AG10803 (cell line): ENCODE measurements at places on chromosomes 11 and 22.
A peak's percentile ranks its signal among the peaks of the same experiment; 100 is the strongest.

- no peak for DNase-seq
Observed at GRCh38 chr11:113880971-113881370, 5.6 kb upstream of the USP28 start.

- DNase-seq = no peak
Observed at GRCh38 chr11:30801357-30801756, 215.2 kb upstream of the MPPED2 start.

DNA sequence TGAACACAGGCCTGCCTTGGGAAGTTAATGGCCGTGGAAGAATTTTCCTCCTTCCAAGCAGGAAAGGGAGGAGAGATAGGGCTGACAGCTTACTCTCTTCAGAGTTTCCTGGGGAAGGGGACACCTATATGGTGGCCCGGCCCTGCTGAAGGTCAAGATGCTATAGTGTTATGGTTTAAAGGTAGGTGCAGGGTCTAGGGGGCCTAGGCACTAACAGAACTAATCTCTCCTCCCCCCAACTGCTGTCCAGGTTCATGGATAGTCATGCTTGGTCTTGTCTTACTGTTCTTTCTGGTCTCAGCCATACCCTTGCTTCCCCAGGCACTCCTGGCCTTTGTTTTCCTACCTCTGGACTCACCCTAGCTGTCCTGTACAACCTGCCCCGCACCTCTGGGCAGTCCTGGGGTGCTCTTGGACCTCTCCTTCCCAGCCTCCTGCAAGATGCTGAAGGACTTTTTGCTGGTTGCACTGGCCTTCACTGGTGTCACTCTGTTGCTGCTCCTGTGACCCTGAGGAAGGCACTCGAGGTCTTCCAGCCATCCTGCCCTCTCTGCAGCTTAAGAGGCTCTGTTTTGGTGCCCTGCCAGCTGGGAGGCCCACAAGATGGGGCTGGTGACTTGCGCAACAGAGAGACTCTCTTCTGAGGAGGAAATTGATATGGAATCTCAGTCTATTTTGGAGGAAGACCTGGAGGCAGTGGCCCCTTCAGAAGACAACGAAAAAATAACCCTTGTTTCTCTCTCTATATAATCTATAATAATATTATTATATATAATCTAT, 17.9 kb downstream of the SEC14L3 start:
- no peak for DNase-seq

GRCh38 chr11:132068556-132068955, 698.1 kb downstream of the NTM start:
- DNase-seq = peak; percentile 64

DNA sequence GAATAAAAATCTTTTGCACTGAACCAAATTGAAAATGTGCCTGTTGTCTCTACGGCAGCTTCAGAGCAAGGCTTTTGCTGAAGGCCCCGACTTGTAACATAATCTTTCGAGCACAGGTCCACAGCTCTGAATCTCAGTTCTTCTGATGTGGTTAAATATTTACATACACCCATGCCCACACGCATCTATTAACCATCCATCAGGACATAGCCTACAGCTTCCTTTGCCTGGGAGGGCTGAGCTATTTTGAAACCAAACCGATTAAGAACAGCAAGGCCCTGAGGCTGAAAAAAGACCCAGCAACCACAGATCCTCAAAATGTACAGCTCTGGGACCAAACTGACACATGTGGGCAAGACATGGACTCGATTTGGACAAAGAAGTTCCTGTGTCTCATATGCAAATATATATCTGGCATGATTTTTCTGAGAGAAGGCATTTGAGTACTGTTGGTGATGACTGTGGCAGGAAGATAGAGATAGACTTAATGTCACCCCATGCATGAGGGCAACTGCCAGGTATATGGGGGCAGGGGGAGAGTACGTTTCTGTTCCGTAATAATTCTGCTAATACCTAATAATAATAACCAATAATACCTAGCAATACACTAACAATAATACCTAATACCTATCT, 322.7 kb upstream of the PLET1 start:
- no peak for DNase-seq

- DNase-seq = peak; percentile 62
Observed at GRCh38 chr11:107898270-107898669, 30.0 kb upstream of the RAB39A start.

GRCh38 chr22:35380537-35381423, at the start of gene HMOX1:
TSS of gene HMOX1 (plus strand) at chr22:35381096. CDS start at chr22:35381174, 78 bp downstream.
- DNase-seq = peak; percentile 94

- DNase-seq = no peak
Observed at GRCh38 chr11:63492441-63492840, 1.5 kb upstream of the PLAAT5 start.

- peak; percentile 62 for DNase-seq
Observed at GRCh38 chr11:31412946-31413345, 43.3 kb downstream of the DNAJC24 start.

GRCh38 chr11:86150847-86151173, 81.9 kb upstream of the PICALM start:
- DNase-seq = peak; percentile 67

DNA sequence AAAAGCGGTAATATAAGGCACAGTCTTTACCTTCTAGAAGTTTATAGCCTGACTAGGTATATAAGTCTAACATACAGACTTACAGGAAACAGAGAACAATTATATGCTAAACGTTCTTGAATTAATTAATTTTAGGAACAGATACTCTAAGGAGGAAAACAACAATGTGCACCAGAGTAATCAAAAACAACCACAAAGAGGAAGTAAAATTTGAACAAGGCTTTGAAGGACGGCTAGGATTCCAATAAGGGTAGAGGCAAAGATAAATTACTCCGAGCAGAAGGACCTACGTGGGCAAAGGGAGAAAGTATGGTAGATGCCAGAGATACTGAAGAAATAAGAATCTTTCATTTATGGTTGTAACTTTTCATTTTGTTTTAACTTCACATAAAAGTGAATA, 54.4 kb downstream of the ENTHD1 start:
- no peak for DNase-seq

GRCh38 chr22:32916025-32916424, 114.5 kb downstream of the TIMP3 start:
- DNase-seq = no peak

DNA sequence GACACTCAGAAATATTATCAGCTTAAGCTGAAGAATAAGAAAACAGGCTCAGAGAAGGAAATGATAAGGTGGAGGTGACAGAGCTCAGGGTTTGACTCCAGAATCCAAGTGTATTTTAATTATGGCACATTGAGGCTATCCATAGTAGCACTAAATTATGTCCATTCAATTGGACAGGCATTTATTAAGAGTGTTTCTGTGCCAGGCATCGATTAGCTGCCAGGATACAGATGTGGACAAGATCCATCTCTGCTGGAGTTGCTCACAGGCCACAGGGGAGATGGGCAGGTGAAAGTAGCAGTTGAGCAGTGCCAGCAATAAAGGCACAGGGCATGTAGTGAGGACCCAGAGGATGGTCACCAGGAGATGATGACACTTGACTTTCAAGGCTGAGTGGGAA, 592.5 kb downstream of the INSC start:
- no peak for DNase-seq

- DNase-seq = no peak
Observed at GRCh38 chr11:126465573-126466188, 110.2 kb downstream of the ST3GAL4 start.

DNA sequence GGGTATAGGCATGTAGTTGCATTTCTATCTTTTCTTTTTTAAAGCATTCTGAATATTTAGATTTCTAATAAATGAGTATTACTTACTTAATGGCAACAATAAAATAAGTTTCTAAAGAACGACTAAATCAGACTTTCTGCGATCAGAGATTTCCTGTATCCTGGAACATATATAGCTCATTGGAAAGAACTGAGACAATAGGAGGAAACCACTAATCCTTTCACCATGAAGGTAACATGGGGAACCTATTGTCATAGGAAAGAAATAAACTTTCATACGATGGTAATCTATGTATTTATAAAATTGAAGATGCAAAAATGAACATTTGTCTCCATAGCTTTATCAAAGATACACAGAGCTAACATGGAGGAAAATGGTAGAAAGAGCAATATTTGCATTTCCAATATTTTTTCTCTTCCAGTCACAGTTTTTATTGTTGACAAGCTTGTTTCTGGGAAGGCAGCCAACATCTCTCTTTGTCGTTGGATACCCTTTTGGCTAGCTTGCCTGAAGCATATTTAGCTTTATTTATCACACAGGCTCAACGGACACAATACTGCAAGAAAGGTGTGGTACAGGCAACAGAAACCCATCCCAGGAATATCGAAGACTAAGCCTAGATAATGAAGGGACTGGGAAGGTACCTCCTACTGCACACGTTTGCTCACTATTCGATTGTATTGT, 293.3 kb upstream of the MPPED2 start:
- DNase-seq = no peak

GRCh38 chr22:34105461-34106062, 185.3 kb upstream of the LARGE1 start:
- no peak for DNase-seq

DNA sequence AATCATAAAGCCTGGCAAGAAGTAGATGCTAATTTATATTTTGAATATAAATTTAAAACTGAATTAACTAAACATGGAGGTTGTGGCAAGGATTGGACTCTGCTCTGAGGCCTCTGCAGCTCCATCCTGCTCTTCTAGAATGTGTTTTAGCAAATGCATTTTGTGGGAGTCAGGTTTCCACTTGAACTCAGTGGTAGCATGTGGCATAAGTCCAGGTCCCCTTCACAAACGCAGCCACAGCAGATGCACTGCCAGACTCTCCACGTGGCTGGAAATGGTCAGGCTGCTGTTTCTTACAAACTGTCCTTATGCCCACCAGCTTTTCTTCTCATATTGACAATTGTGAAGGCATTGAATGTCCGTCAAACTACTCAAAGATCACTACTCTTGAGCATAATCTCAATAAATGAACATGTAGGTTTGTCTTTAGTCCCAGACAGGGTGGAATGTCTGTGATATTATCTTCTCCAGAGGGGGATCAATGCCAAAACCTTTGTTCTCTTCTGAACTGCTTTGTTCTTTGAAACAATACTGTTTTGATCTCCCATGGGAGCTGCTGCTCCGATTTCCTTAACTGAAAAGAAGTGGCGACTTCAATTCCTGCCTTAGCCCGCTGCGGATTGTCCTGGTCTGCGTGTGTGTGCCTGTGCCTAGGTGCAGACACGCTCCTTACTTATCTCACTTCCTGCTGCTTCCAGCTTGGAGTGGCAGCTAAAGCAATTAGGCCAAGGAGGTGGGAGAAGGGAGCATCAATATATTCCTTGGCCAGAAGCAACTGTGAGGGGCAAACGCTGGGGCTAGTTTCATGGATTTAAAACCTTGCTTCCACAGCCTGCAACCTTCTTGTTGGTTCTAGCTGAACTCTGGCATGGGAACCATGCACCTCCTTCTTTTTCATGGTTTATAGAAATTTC, 24.2 kb downstream of the EIF4G2 start:
- no peak for DNase-seq

DNA sequence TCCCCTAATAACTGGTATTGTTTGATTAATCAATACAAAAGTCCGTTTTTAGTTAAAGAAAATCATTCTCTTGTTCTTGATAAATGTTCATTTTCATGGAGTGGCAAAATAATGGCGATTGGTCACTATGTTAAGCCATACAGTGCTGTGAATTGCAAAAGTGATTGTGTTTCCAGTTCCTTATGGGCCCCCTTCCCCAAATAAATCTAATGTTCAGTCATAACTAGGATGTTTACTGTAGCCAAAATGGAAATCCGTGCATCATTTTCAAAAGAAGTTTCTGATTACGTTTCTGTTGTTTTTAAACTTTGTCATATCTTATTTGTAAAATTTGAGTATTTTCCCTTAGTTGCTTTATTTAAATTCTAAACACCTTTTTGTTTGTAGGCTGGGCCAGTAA, 845 bp downstream of the RBM7 start:
- no peak for DNase-seq

- DNase-seq = peak; percentile 93
Observed at GRCh38 chr11:86041975-86042378, 26.9 kb downstream of the PICALM start.

GRCh38 chr11:117096201-117096991, 1.8 kb downstream of the SIK3 start:
- DNase-seq = no peak

GRCh38 chr11:118105657-118106305, 19.0 kb upstream of the SMIM35 start:
- DNase-seq = no peak

DNA sequence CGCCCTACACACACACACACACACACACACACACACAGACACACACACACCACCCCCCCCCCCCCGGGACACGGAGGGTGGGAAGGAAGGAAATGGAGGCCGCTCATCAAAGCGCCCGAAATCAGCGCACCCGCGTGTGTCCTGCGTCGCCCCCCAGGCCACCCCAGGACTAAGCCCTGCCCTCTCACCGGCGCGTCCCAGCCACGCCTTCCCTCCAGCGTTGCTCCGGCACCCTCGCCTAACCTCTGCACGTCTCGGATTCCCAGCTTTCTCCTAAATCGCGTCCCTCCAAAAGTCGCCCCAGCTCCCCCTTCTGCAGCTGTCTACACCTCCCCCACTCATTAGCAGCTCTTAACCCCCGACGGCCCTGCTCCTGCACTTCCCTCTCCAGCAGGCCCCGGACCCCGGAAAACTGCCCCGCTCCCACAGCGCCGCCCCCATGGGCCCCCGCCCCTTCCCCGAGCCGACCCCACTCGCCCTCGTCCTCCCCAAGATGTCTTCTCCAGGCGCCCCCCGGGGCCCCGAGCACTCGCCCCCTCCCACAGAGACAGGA, 557 bp downstream of the PACSIN2 start:
- DNase-seq = no peak

DNA sequence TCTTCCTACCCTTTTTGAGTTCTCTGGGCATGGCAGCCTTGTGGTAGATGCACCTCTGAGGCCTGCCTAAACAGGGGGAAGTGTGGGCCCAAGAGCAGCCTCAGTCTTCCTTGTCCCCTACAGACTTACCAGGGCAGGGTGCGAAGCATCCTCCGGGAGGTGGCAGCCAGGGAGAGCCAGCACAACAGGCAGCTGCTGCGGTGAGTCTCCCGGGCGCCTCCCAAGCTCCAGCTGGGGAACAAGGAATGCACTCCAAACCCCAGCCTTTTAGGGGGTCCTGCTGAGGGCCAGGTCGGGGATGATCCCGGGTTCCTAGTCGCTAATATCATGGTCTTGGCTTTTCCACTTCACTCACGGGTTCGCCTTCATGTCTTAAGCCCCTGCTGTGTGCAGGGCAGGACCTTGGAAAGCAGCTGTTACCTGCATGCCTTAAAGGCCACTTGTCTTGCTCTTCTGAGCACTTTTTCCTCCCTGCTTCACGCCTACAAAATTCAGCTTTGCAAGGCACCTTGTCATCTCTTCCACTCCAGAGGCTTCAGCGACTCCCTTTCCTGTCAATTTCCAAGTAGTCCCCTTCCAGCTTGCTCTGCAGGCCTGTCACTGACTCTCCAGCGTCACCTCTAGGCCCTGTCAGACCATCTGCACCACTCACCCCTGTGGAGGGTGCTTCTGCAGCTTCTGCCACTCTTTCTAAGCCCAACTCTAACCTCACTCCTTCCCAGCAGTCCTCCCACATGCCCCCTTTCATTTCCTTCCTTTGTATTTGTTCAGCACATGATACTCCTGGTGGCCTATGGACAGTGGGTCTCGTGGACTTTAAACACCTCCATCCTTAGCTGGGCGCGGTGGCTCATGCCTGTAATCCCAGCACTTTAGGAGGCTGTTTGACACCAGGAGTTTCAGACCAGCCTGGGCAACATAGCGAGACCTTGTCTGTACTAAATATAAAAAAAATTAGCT, 57.0 kb downstream of the PISD start:
- no peak for DNase-seq
